ENCODE measurements at places on chromosomes 12 and 14.
A peak's percentile ranks its signal among the peaks of the same experiment; 100 is the strongest.

DNA sequence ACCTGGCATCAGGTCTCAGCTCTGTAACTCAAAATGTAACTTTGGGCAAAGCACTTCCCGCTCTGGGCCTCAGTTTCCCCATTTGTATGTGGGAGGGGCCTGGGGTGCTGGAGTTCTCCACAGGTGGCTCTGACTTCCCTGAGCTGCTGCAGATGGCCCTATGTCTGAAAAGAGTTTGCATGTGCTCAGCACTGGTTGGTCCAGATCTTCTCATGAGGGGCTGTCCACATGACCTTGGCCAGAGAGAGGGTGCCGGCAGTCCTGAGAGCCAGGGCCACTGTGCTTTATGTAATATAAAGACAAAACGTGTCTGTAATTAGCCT lies 7.2 kb upstream of the CACNA2D4 start:
- no peak for DNase-seq

DNA sequence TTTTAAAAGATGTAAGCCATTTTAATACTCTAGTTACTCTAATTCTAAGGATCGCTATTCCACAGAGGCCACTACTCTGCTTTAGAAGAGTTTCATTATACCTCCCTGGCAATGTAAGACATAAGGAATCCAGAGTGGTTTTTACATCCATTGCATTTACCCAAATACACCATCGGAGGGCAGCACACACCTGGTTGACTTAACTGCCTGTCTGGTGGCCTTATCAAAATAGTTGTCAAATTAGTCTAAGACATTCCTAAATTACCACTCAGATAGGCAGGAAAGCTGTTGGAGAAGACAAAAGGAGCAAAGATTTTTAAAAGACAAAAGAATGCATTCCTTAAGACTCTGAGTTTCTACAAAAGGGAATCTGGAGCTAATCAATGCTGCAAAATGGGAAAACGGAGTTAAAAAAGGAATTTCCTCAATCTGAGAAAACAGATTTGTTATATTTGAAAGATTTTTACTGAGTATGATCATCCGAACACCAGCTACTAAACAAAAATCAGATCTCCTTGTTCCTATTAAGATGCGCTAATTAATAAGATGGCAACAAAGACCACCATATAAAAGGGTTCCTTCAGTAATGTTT lies 33.8 kb upstream of the FGD4 start:
- DNase-seq: peak; percentile 25

DNA sequence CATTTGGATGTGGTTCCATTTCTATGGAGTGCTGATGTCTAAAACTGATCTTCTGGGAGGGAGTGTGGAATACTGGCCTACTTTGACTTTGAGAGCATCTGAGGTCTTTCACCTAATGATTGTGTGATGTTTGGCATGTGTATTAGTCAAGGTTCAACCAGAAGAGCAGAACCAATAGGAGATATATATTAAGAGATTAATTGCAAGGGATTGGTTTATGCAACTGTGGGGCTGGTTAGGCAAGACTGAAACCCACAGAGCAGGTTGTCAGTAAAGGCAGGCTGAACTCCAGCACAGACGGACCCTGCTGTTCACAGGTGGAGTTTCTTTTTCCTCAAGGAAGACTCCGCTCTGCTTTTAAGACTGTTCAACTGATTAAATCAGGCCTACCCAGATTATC lies 11.6 kb downstream of the BMAL2 start:
- peak; percentile 60 for DNase-seq

DNA sequence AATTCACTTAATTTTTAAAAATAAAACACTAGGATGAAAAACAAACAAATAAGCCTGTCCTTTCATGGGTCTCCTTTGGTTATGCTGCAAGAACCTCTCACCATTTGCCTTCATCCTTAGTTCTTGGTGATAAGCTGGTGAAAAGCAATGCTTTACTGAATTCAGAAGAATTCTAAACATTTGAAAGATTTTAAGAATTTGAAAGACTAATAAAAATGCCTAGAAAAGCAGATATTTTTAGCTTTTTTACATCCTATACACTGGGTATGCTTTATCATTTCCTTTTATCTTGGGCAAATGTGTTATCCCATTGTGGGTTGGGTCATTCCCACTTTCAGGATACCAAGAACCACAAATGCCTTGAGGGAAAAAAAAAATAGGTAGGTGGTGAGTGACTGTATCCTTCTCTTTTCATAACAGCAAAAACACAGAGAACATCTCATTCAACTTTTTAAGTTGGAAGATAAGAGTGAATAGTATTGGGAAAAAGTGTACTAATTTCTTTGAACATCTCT lies 197.1 kb upstream of the ABCD2 start:
- no peak for DNase-seq

- no peak for DNase-seq
Measured at GRCh38 chr14:22047115-22047514, 373.5 kb upstream of the OR4E1 start.

- DNase-seq: no peak
Measured at GRCh38 chr12:75813072-75813471, 218.5 kb downstream of the PHLDA1 start.

- DNase-seq: no peak
Measured at GRCh38 chr12:100453951-100454350, 19.7 kb upstream of the NR1H4 start.

- no peak for DNase-seq
Measured at GRCh38 chr14:36223558-36223957, 47.0 kb upstream of the PTCSC3 start.

DNA sequence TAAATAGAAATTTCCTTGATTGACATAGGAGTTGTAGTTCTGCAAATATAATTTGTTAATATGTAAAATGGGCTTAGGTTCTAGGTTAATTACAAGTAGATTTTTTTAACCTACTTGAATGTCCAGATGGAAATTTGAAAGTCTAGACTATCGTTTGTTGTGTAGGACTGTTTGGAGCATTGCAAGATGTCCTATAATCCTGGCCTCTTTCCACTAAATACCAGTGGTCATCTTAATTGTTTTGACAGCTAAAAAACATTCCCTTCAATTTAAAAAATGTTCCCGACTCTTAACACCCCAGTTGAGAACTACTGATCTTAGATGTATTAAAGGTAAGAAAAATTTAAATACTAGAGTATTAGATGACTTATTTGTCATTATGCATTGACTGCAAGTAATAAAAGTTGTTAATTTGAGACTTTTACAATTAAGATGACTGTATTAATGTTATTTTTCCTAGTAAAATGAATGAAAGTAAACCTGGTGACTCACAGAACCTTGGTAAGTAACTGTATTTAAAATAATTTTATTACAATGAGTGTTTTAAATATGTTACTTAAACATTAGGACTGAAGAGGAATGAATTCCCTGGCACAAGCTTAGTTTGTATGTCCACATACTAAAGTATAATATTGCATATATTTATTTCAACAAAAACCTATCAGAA lies 21.8 kb downstream of the G2E3 start:
- DNase-seq: no peak

GRCh38 chr14:34710744-34711143 lies 3.6 kb downstream of the CFL2 start:
- no peak for DNase-seq

DNA sequence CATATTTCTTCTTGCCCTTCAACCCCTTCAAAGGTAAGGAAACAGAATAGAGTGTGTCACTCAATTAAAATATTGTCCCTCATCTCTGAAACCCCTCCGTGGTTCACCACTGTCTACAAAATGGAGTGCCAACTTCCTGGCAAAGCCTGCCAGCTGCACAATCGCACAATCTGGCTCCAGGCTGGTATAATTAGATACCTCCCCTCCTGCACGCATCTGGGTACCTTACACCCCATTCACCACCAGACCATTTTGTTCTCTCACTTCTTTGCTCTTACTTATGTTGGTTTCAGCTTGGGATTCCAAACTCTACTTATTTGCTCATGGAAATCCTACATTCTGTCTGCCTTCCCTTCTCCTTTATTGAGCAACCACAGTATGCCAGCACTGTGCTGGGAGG lies 314.9 kb downstream of the NUAK1 start:
- DNase-seq: no peak

DNA sequence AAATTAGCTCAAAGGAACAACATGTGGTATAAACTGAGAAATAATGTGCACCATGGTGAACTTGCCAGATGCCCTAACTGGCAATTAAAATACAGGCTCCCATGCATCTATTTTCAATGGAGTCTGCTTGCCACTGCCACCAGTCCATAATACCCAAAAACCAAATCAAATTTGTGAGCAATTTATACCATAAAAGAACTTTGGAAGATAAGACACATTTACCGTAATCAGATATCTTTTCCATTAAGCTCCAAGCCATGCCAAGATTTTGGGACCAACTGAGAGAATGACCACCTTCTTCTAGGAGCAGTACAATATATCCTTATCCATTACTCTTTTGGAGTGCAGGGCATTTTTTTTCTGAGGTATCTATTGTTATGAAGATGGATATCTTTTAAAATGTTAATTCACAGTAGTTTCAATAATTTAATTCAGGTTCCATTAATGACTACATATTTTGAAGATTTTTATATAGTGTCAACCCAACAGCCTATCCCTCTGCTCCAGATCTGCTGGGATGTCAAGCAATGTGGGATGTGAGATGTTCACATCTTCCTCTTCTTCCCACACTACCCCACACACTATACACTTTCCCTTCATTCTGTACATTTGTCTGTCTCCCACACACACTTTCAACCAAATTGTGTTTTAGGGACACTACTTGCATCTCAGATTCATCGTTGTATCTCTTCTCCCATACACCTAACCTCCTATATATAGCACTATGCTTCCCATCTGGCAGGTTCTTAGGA lies 53.3 kb downstream of the KIF21A start:
- DNase-seq: no peak

All from NCI-H524 treated with DMSO at 0.1 percent for 48 hours (cell line).